ENCODE measurements at places on chromosomes 16 and 17. TPM values are rescaled to one million over a fixed set of nuclear protein-coding genes. Genes with fewer than 3 reads are reported as not detected.

GRCh38 chr16:67841816-67842508 lies at the start of gene THAP11:
Gene THAP11 (plus strand): TSS chr16:67842320. CDS start chr16:67842555, 235 bp downstream.
- DNase-seq, result peak; percentile 98

DNA sequence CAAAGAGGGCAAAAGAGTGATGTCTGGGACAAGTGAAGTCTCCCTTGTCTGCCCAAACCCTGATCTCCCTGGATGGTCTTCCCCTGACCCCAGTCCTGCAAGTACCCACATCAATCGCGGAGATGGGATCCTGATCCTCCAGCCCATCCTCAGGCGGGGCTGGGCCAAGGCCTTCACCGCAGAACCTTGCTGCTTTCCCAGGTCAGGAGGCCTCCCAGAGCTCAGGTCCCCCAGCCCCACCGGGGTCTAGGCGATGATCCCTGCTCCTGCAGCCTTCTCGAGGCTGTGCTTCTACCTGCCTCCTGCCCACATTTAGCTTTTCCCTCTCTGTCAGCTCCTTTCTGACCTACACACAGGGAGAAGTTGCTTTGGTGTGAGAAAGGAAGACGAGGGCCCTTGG lies 6.3 kb downstream of the SLC12A4 start:
- DNase-seq, result no peak

The TPSG1 gene
- 0.67 TPM for total RNA-seq

The CACNG5 gene
- total RNA-seq, result not detected

The CLEC18A gene
- 1.3 TPM for total RNA-seq

The CD7 gene
- total RNA-seq, result 0.64 TPM

DNA sequence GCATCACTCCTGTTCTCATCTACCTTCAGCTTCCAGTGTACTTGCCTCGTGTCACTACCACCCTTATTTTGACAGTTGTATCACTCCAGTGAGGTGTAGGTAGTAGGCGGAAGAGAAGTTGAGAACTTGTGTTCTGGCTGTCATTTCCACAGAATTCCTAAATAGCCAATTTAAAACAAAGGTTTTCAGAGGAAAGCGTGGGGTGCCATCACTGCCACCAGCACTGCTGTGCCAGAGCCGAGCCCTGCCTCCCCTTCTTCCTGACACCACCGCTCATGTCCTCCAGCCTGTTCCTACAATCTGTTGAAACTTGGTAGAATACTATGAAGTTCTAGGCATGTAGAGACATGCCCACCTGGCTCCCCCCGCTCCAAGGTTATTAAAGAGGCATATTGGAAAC lies 215.8 kb downstream of the TANC2 start:
- DNase-seq, result no peak

DNA sequence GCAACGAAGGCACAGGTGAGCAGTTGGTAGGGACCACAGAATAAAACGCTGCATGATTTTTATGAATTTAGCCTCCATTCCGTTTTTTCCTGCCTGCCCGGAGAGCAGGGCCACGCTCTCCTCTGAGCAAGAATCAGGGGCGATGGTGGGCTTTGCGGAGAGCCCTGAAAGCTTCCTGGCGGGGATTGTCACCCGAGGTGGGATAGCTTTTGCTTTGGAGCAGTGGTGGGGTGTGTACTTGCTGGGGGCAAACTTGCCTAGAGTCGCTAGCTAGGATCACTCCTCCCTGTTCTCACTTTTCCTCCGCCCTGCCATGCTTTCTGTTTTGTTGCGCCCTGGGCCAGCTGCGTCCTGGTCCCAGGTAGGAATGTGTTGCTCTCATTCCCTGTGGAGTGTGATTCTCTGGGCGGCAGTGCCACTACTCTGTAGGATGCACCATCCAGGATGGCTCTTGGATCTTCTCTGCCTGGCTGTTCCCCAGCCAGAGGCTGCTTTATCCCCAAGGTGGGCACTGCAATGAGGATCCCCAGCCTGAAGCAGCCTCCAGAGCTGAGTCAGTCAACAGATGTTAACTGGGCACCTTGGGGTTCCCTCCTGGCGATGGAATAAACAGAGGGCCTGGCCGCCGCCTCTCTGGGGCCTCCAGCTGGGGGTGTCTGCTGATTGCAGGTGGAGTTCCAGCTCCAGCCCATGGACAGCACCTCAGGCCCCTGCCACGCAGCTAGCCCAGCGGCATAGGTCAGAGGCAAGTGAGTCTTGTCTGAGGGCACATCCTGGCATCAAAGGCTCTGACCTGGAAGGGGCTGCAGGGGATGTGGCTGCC lies 360.9 kb upstream of the TNRC6C start:
- DNase-seq, result no peak

The KRT27 gene
- total RNA-seq, result not detected

- no peak for DNase-seq
Observed at GRCh38 chr17:34377078-34377823, 14.2 kb upstream of the CCL1 start.

GRCh38 chr17:71229070-71229469 lies 891.8 kb upstream of the SOX9 start:
- DNase-seq, result no peak

- DNase-seq, result no peak
Observed at GRCh38 chr16:49952386-49952785, 72.6 kb upstream of the CNEP1R1 start.

- DNase-seq, result no peak
Observed at GRCh38 chr16:9176547-9177418, 85.3 kb downstream of the HAPSTR1 start.

DNA sequence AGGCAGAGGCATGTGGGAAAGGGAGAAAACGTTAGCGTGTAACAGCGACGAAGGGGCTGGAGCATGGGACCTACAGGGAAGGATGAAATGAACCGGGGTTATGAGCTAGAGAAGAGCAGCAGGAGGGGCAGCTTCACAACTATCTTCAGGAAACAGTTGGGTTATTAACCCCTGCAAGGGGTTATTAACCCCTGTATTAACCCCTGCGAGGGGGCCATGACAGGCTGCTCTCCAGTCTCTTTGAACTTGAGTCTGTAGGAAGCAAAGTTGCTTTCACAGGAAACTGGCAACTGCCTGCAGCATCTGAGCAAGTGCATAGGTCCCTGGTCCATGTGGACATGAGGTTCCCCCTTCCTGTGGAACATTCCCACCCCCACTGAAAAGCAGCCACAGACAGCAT lies 119.2 kb upstream of the CRHR1 start:
- DNase-seq, result no peak

DNA sequence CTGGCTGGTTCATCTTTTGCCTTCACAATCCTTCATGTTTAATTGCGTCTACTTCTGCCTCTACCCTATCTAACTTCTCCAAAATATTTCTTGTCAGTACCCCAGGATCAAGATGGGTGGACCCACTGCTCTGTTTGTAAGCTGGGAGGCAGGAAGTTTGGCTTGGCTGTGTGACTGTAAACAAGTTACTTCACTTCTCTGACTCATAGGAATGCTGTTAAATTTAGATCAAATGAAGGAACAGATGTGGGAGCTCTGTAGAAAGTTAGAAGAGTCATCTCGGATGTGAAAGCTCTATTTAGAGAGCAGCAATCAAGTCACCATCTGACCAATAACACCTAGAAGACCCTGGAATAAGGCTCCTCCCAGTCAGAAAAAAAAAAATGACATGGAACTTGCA lies 55.2 kb upstream of the MRTFB start:
- no peak for DNase-seq

DNA sequence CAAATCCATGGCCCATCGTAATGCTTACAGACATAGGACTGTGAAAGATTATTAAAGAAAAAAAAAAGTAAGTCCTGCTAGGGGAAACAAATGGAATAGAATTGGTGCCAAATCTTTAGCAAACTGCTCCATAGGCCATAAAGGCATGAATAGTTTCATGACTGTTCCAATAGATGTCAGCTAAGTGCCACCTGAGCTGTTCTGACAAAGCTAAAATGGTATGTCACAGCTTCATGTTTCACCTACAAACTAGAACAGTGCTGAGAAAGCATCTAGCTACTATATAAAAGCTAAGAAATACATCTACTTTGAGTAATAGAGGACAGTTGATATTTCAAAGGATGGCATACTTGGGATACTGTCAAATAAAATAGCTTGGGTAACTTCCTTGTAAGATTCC lies 771.6 kb upstream of the CA10 start:
- no peak for DNase-seq
